ENCODE measurements at places on chromosomes 16 and 17. TPM values are rescaled to one million over a fixed set of nuclear protein-coding genes. Genes with fewer than 3 reads are reported as not detected.

The KRT28 gene
- total RNA-seq = not detected

The MEIOC gene
- not detected for total RNA-seq

The LGALS9B gene
- total RNA-seq = not detected

The ATAD5 gene
- 2.5 TPM for total RNA-seq

The PRDM7 gene
- total RNA-seq = not detected

The MYH1 gene
- not detected for total RNA-seq

The PLLP gene
- 13.2 TPM for total RNA-seq

The PIRT gene
- total RNA-seq = not detected

The E2F4 gene
- total RNA-seq = 94.4 TPM

The SLC6A4 gene
- 2.3 TPM for total RNA-seq

The CTRB2 gene
- not detected for total RNA-seq

The ACSM5 gene
- total RNA-seq = 12.9 TPM

The MAF gene
- 58.5 TPM for total RNA-seq

The GDPD3 gene
- 3.5 TPM for total RNA-seq

The SLFN14 gene
- not detected for total RNA-seq

The SLC39A11 gene
- total RNA-seq = 34.3 TPM

The CDK12 gene
- 45.6 TPM for total RNA-seq

GRCh38 chr17:32719689-32720088, 157.2 kb downstream of the MYO1D start:
- DNase-seq = no peak

- DNase-seq = no peak
These were observed 2.9 kb upstream of the THRA start for GRCh38 chr17:40059729-40060475.

- DNase-seq = no peak
These were observed 97.9 kb downstream of the MAP2K4 start for GRCh38 chr17:12118617-12119016.

DNA sequence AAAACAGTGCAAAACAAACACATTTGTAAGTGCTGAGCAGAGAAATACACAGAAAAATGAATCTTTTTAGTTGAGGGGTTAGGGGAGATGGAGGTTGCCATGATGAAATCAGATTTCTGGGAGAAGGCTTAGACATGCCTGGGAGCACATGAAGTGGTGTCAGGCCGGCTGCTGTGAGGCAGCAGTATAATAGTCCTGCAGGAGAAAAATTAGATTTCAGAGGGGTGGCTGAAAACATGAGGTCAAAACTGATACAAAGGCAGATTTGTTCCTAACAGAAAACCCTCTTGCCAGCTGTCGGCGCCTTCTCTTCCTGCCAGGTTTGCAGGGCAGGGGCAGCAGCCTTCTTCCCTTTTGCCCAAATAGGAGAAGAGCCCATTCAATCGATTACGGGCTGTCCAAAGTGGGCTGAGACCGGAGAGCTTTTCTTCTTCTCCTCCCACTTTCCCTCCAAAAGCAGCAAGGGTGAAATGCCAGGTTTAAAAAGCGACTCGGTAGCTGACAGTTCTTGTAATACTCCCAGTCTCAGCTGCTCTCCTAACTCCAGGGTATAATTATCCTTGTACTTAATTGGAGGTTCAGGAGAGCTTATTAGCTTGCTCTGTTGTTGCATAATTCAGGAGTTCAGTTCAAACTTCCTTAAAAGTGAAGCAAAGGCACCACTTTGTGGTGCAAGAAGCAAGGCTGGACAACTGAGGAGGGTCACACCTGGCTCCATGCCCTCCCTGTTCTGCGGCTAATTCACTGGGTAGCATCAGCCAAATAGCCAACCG, 80.0 kb downstream of the PCTP start:
- no peak for DNase-seq

DNA sequence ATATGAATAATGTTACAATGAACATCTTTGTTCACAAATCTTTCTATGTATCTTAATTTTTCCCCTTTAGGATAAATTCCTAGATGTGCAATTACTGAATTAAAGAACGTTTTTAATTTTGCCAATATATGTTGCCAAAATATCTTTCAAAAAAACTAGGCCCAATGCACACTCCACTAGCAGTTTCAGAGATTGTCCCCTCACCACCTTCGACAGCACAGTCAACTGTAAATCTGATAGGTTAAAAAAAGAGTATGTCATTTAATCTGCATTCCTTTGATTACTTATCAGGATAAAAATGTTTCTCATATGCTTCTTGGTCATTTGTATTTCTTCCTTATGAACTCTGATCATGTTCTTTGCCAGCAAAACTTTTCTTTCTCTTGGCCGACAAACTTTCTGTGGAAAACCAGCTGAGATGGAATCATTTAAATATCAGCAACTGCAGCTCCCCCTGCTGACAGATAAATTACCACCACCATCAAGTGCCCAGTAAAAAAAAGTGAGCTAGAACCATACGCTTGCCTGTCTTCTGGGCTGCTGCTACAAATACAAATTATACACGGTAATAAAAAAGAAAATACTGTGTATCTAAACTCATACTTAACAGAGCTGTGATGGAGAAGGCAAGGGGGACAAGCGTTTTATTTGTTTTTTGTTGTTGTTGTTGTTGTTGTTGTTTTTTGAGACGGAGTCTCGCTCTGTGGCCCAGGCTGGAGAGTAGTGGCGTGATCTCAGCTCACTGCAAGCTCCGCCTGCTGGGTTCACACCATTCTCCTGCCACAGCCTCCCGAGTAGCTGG, 19.6 kb upstream of the KANSL1 start:
- DNase-seq = no peak

DNA sequence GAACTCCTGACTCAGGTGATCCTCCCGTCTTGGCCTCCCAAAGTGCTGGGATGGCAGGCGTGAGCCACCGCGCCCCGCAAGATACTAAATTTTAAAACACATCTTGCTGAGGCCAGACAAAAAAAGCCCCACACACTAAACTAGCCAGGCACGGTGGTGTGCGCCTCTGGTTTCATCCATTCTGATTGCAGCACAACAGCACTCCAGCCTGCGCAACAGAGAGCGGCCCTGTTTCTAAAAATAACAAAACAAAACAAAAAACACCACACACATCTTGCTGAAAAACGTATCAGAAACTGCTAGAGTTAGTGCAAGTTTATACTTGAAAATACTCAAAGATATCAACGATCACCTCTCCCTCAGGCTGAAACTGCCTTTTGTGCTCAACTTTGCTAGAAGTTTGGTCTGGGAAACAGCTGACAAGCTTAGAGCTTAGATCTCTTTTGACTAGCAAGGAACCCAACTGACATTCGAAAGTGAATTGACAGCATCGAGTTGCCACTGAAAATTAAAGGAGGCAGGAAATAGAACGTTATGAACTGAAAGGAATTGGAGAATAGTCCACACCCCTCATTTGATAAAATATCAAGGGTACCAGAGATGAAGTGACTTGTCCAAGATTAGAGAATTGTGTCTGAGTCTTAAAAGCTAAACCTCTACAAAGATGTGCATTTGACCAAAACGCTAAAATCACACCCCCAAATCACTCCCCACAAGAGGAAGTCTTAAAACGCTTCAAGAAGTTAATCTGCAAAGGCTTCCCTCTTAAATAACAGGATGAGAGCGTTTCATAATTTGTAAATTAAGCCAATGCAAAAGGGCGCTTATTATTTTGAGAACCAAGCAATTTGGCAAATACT, 908 bp downstream of the COG4 start:
- DNase-seq = no peak

GRCh38 chr16:49292413-49292812, 10.8 kb upstream of the CBLN1 start:
- DNase-seq = no peak

DNA sequence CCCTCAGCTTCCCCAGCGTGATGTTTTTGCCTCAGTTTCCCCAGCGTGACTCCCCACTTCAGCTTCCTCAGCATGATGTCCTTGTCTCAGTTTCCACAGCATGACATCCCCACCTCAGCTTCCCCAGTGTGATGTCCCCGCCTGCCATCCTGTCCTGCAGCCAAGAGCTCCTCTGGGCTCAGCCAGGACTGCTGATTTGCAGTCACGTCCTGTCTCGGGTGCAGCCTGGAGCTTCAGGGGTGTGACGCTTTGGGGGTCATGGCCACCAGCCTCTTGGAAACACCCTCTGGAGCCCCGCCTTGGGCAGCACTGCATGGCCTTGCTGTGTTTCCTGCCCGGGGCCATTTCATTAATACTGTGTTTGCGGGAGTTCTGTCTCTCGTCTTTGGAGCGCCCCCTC, 16.5 kb upstream of the NUDT16L1 start:
- DNase-seq = no peak

DNA sequence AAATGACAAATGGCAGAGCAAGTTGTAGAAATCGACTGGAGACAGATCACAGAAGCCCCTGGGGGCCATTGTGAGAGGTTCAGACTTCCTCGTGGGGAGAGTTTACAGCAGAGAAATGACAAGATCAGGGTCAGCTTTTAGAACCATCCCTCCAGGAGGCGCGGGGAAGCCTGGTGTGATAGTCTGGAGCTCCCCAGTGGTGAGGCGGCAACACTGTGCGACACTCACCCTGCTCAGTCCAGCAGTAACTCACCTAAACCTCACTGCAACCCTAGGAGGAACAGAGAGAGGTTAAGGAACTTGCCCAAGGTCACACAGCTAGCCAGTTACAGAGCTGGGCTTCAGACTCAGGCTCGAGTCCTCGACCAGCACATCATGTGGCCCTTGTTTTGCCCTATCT, 123.4 kb upstream of the IRX3 start:
- DNase-seq = no peak

DNA sequence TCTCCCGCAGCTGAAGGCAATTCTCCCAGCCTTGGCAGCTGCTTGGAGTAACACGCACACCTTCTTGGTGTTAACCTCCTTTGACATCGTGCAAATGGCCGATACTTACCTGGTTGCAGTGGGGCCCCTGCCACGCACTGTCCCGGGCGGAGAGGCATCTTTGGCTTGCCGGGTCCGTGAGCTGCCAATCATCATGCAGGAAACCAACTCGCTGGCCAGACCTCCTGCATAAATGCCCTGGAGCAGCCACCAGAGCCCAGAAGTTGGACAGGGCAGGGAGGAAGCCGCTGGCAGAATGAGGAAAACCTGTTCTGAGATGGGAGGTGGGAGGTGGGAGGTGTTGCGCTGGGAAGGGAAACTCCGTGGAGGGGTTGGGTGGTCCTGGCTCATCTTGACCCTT, 41.7 kb upstream of the CREBBP start:
- DNase-seq = no peak

DNA sequence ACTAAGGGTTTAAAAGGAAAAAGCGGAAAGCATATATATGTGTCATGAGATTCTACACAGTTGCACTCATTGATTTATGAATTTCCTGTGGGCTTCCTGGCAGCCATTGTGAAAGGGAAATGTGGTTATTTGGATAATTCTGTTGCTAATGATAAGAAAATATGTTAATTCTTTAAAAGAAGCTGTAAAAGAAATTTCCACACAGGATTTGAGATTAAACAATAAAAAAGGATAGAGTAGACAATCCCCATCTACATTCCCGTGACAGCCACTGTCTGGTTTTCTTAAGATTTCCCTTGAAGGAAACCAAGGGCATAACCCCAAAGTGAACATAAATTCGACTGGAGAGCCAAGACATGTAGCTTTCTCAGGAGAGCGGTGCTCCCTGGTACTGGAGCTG, 397.5 kb downstream of the CPPED1 start:
- no peak for DNase-seq

DNA sequence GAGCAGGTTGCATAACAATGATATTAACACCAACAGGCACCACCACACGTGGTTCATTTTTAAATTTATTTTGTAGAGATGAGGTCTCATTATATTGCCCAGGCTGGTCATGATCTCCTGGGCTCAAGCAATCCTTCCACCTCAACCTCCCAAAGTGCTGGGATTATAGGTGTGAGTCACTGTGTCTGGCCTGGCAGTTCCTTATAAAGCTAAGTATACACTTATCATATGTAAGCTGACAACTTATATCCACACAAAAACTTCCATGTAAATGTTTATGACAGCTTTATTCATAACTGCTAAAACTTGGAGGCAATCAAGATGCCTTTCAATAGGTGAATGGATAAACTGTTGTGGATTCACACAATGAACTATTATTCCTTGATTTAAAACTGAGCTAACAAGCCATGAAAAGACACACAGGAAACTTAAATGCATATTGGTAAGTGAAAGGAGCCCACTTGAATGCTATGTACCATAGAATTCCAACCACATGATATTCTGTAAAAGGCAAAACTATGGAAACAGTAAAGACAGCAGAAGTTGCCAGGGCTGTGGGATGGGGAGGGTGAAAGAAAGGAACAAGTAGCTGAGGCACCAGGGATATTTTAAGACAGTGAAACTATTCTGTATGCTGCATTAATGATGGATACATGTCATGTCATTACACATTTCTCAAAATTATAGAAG, 156.5 kb upstream of the KCNJ18 start:
- no peak for DNase-seq

Measured in omental fat pad (tissue), 4 donors.